ENCODE measurements at places on chromosomes 12 and 14. TPM values are rescaled to one million over a fixed set of nuclear protein-coding genes. Genes with fewer than 3 reads are reported as not detected.

MYO1H gene
- not detected for total RNA-seq

RNASE3 gene
- total RNA-seq, result not detected

DLK1 gene
- not detected for total RNA-seq

TMEM121 gene
- total RNA-seq, result 10.1 TPM

DNAH10 gene
- total RNA-seq, result 0.04 TPM

FGFR1OP2 gene
- total RNA-seq, result 38.7 TPM

AHNAK2 gene
- total RNA-seq, result 121 TPM

KRT79 gene
- not detected for total RNA-seq

- DNase-seq, result no peak
Measured at GRCh38 chr12:104654665-104655609, 198.2 kb downstream of the CHST11 start.

- DNase-seq, result no peak
Measured at GRCh38 chr14:22836301-22837113, at the start of gene MMP14. Gene MMP14, plus strand, starts transcription at chr14:22836585. Its CDS starts 233 bp downstream, at chr14:22836818.

DNA sequence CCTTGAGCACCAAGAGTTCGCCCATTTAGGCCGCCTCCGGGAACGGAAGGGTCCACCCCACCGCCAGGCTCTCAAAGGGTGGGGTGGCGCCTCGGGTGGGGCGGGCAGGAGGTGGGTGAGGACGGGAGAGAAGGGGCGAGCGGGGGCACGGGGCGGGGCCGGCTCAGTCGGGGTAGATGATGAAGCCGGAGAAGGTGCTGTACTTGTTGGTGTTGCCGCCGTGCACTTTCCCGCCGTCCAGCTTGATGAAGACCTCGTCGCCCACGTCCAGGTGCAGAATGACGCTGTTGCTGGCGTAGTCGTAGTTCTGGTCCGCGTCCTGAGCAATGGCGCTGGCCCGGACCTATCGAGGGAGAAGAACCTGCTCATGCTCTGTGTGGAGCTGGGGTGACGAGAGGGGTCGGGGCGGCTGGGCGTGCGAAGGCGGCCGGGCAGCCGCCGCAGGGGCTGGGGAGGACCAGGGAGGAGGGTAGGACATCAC is 4.1 kb downstream of the C1QL4 start:
- DNase-seq, result no peak

DNA sequence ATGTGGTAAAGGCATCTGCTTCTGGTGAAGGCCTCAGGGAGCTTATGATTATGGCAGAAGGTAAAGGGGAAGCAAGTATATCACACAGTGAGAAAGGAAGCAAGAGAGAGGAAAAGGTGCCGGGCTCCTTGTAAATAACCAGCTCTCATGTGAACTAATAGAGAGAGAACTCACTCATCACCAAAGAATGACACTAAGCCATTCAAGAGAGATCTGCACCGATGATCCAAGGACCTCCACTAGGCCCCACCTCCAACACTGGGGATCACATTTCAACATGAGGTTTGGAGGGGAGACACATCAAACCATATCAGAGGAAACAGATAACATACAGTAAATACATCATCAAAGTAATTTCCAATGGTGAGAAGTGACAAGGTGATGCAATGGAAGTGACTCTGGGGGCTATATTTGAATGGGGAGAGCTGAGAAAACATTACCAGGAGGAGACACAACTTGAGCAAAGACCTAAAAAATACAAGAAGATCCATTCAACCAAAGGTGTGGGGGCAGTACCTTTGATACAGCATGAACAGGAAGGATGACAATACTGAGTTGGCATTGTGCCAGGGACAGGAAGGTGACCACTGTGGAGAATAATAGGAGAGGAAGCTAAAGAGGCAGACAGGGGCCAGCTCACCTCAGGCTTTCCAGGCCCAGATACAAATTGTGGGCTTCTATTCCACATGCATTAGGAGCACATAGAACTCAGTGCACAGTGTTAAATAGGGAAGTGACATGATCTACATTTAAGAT is 134.4 kb upstream of the GRIP1 start:
- DNase-seq, result peak; percentile 21

DNA sequence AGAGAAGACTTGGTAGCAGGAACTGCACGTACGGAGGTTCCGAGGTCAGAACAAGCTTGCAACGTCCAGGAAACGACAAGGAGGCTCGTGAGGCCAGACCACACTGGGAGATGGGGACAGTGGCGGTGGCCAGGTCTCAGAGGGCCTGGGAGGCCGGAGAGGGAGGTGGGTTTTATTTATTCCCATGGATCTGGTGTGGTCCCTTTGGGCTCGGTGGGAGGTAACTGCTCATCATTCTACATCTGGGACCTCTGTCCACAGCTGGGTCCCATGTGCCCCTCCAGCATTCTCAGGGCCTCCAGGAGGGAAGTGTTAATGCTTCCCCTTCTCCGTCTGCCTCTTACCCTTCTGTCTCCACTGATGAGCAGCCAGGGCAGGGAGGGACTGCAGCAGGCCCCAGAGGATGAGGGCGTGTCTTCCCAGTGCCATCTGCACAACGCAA is 35.7 kb upstream of the NCOR2 start:
- no peak for DNase-seq

GRCh38 chr14:68124979-68125731 is 305.6 kb downstream of the RAD51B start:
- DNase-seq, result peak; percentile 86

DNA sequence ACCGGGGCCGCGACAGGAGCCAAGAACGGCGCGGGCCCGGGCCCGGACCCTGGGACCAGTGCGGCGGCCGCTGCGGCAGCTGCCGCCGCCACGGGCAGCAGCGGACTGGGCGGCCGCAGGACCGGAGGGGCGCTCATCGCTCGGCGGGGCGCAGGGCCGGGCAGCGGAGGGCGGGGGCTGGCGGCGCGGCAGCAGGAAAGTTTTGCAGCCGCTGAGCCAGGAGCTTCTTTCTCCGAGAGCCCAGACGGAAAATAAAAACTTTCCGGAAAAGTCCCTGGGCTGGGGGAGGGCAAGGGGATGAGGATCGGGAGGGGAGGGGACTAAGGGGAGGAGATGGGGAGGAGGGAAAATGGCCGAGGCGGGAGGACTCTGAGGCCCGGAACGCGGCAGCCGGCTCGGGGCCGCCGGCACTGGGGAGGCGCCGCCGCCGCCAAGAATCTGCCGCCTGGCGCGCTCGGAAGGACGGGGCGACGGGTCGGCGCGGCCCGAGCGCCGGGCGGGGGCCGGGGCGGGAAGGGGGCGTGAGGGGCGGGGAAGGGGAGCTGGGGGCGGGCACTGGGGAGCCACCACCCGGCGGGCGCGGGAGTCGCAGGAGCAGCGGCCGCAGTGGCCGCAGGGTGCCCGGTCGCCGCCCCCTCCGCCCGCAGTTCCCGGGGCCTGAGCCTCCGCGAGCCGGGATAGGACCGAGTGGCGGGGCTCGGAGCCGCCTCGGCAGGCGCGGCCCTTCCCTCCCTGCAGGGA is at the start of gene PRKD1:
Gene PRKD1, minus strand, starts transcription at position 472 of the 741 bp plus-strand sequence.
- DNase-seq, result no peak

- no peak for DNase-seq
Measured at GRCh38 chr12:58818546-58818945, 101.8 kb downstream of the LRIG3 start.

GRCh38 chr14:53608369-53608768 is 348.3 kb downstream of the BMP4 start:
- no peak for DNase-seq

GRCh38 chr14:50350975-50351374 is 38.9 kb downstream of the DMAC2L start:
- DNase-seq, result no peak

GRCh38 chr12:128791395-128792322 is 32.1 kb downstream of the SLC15A4 start:
- DNase-seq, result no peak

GRCh38 chr12:1470051-1470450 is 124.3 kb downstream of the FBXL14 start:
- DNase-seq, result no peak

DNA sequence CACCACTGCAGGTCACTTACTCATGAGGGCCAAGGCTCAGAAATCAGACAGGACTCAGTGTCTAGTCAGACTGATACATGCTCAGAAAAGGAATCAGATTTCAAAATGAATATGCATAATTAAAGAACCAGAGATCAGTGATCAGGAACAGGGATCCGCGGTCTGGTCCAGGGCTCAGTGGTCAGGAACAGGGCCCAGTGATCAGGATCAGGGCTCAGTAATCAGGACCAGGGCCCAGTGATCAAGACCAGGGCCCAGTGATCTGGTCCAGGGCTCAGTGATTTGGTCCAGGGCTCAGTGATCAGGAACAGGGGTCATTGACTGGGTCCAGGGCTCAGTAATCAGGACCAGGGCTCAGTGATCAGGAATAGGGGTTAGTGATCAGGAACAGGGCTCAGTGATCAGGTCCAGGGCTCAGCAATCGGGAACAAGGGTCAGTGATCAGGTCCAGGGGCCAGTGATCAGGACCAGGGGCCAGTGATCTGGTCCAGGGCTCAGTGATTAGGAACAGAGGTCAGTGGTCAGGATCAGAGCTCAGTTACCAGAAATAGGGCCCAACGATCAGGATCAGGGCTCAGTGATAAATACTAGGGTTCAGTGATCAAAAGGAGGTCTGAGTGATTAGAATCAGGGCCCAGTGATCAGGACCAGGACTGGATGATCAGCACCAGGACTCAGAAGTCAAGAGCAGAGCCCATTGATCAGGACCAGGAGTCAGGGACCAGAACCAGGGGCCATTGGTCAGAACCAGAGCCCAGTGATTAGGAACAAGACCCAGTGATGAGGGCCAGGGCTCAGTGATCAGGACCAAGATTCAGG is 175.3 kb downstream of the TMEM121 start:
- no peak for DNase-seq

- no peak for DNase-seq
Measured at GRCh38 chr14:102096569-102097188, 9.8 kb upstream of the HSP90AA1 start.

GRCh38 chr12:74586251-74586650 is 48.6 kb downstream of the ATXN7L3B start:
- no peak for DNase-seq

GRCh38 chr12:67786086-67786485 is 137.5 kb downstream of the DYRK2 start:
- DNase-seq, result no peak
